ENCODE measurements at places on chromosomes 1 and 21.

DNA sequence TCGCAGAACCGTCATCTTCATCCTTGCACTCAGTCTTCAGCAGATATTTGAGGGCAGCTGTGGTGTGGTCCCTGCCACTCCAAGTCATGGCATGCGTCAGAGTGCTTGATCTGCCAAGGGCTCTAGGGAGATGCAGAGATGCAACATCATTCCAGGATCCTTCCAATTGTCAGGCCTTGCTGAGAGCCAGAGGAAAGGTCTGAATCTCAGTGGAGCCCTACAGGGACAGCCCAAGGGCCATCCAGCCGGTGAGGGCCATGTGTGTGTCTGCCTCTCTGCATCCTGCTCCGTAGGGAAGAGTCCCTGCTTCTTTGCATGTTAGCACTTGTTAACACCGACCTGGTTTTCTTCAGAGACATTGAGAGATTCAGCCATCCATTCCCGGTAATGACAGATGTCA lies 17.6 kb downstream of the MAPKAPK2 start:
- DNase-seq = no peak

DNA sequence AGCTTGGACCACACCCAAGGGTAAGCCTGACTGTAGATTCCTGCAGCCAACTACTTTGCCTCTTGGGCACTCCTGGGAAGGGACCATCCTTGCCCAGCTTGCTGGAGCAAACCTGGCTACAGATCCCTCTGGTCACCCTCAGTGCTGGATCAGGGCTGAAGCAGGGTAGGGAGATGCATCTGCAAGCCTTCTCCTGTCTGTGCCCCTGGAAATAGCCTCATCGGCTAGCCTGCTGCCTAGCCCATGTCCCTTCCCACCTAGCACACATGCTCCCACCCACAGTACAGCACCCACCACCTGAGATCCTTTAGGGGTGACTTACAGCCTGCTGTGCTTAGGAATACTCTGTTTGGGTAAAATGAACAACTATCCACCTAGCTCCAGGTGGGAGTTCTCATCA lies 177.3 kb upstream of the HMGB4 start:
- no peak for DNase-seq

DNA sequence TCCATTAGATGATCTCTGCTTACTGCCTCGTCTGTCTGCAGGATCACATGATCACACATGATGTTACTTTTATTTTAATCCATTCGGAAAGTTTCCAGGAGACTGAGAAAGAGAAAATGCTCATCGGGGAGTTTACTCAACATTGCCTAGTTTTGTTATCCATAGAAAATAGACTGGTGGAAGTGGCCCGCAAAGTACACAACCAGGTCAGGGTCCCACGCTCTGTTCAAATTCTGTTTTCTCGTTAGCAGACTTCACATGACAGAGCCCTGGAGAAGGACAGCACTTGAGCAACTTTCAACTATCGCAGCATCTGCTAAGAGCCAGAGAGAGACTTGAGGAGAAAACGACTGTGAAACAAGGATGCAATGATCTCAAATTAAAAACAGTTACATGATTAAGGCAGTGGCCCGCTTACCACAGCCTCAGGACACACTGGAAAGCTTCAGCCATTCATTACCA lies 44.2 kb downstream of the ADAMTS1 start:
- DNase-seq = no peak

DNA sequence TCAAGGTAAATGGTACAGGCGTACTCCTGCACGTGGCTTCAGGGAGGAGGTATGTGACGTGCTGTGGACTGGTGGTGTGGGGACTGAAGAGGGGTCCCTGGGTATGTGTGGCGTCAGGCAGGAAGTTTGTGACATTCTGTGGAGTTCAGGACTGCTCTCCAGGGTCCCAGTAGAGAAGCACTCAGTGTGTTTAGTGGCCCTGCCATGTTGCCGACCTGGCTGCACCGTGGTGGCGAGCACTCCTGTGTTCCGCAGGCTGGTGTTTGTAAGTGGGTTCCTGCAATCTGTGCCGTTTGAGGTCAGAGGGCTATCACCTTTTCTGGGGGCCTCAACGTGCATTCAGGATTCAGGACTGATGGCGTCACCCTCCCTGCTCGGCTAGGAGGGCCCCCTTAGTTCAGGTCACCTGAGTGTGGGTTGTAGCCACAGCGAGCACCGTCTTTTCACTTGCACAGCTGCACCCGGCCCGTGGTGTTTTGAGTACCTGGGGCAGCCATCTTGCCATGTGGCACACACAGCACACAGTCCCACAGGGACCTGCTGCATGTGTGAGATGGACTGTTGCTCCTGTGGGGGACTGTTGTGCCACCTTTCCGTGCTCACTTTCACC lies 26.5 kb downstream of the SNAP47 start:
- no peak for DNase-seq

DNA sequence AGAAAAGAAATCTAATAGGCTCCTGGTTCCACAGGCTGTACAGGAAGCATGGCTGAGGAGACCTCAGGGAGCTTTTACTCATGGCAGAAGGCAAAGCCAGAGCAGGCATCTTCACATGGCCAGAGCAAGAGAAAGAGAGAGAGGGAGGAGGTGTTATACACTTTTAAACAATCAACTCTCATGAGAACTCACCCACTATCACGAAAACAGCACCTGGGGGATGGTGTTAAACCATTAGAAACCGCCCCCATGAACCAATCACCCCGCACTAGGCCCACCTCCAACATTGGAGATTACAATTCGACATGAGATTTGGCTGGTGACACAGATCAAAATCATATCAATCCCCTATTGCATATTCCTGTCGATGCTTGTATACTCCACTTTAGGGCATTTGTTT lies 93.5 kb downstream of the MRPL39 start:
- DNase-seq = no peak

DNA sequence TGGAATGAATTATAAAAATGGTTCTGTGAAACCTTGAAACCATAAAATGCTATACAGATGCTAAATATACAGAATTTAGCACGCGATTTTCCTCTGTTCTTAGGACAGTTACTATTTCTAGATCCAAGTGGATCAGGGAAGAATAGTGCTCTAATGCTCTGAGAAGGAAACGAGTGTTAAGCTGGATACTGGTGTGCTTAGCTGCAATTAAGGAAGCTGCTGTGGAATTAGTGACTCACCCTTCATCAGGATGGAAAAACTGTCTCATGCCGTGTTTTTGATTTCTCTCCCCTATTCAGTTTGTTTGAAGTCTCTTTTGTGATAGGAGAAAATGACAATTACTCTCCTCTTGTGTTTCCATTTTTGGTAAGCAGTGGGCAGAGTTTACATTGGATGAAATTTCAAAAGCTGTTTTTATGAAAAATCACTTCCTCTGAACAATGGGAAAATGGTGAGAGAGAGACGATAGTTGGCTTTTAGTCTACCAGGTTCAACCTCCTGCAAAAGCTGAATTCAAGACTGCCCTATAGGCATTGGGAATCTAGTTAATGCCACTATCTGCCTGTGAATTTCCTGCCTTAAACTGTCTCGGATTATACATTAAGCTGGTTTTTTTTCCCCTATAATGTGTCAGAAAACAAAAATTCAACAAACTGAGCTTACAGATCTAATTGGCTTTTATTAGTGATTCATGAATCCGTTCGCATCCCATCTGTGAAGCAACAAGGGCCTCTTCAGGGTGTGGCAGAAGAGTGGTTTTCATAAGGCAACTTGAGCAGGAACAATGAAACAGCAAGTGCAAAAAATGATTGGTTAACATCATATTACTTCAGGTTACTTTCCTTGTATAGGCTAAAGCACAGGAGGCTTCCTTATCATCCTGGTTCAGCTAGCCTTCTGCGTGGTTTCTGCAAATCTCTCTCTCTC lies 179.8 kb downstream of the ST6GALNAC3 start:
- DNase-seq = peak; percentile 25

- DNase-seq = no peak
These were observed 123.9 kb downstream of the ST6GALNAC3 start for GRCh38 chr1:76198452-76198851.

- DNase-seq = no peak
These were observed 907.7 kb downstream of the LTN1 start for GRCh38 chr21:28084951-28085350.

- DNase-seq = no peak
These were observed 30.4 kb upstream of the EYA3 start for GRCh38 chr1:28118640-28119307.

DNA sequence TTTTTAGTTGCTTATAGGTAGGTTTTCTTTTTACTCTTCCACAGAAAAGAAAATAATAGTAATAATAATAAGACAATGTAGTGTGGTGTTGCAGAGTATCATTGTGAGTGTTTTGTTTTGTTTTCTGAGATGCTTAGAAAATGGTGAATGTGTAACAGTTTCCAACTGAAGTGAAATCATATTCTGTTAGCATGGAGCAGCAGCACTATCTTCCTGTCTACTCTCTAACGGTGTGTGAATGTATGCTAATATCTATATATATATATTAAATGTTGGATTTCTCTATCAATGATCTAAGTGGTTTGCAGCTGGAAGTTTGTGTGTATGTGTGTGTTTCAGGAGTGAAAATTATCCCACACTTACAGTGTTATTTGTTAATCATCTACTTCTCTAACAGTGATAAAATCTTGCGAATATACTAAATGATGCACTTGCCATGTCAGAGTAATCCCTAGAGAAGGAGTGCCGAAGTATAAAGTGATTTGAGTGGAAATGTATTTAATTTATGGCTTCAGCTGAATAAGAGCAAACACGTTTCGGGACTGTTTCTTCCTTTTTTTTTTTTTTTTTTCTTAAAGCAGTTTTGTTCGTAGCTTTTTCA lies 377 bp downstream of the SAMD13 start:
- DNase-seq = peak; percentile 61

- no peak for DNase-seq
These were observed 16.2 kb upstream of the GPR157 start for GRCh38 chr1:9145021-9145668.

DNA sequence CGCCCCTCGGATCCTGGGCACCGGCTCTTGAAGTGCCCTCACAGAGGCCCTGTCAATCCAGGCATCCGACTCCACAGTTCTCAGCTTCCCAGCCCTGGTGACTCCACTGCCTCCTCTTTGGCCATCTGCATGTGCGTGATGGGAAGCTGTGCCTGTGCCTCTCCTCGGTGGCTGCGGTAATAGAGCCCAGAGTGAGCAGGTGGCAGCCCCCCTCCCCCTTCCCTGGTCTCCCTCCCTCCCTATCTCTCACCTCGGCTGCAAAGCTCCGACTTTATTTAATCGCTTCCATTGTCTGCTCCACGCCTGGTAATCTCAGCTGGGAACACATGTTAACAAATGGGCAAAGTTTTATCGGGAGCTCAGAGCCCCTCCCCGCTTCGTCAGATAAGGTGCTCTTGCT lies 91.9 kb downstream of the IGSF21 start:
- DNase-seq = no peak

DNA sequence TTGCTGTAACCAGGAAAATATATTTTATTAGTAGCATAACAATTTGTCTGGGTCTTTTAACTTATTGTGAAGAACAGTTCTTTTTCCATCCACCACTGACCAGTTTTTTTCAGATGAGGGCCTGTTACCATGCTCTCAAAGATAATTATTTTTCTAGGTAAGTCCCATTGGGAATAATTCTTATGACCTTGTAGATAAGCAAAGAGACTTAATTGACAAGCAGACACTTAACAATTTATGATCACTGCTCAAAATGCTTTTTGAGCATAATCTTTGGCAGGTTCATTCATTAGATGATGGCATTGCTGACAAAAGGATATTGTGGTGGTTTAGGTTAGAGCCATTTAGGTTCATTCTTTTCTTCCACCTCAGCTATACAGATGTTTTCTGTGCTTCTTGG lies 6.6 kb downstream of the SNX27 start:
- DNase-seq = no peak

DNA sequence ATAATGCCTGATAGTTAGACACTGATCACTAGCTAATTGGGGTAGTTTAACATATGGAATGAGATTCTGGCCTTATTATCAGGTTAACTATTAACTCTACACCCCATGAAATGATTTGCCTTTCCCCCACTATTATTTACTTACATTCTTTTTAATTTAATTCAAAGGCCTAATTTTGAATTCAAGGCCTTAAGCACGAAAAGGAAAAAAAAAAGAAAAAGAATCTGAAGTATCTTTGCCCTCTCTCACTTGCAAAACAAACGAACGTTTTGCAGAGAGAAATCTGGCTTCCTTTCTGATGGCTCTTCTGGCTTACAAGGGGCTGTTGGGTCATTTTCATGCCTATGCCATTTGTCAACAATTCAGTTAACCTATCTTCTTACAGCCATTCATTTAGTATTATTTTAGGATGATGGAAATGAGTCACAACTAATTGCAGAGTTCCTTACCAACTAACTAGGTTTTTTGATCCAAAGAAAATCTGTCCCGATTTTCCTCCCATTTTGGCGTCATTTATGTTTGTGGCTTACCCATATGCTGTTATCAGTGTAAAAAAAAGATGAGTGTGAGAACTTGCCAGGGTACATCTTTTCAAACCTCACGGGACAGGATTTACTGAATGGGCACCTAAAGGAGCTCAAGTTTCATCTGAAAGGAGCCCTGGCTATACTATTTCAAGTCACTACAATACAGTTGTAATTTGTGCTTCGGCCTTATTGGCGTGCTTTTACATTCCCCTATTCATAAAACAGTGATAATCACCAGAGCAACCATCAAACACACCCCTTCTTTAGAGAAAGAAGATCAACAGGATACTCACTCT lies 1.9 kb upstream of the ERRFI1 start:
- DNase-seq = no peak

GRCh38 chr1:226476648-226477319 lies 68.9 kb upstream of the PARP1 start:
- no peak for DNase-seq

GRCh38 chr1:4678066-4678717 lies 23.8 kb downstream of the AJAP1 start:
- DNase-seq = no peak

DNA sequence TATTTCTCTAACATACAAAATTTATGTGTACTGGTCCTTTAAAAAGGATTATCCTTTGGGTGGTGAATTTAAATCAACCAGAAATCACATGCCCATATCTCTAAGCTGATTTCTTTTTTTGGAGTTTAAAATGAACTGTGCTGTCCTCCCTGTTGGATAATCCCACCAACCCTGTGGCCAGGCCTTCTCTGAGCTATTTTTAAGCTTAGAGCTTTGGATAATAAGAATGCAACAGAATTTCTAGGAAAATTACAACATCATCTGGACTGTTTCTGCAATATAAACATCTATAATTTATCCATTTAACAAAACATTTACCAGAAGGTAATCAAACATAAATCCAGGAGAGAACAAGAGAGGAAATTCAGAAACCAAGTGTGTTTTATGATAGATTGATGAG lies 88.3 kb downstream of the LRRC40 start:
- DNase-seq = no peak

GRCh38 chr21:44354001-44354405 lies 582 bp downstream of the TRPM2 start:
- DNase-seq = no peak

All from NCI-H2227 treated with DMSO at 0.1 percent for 48 hours (cell line).